ENCODE measurements at places on chromosomes 11 and 22.

DNA sequence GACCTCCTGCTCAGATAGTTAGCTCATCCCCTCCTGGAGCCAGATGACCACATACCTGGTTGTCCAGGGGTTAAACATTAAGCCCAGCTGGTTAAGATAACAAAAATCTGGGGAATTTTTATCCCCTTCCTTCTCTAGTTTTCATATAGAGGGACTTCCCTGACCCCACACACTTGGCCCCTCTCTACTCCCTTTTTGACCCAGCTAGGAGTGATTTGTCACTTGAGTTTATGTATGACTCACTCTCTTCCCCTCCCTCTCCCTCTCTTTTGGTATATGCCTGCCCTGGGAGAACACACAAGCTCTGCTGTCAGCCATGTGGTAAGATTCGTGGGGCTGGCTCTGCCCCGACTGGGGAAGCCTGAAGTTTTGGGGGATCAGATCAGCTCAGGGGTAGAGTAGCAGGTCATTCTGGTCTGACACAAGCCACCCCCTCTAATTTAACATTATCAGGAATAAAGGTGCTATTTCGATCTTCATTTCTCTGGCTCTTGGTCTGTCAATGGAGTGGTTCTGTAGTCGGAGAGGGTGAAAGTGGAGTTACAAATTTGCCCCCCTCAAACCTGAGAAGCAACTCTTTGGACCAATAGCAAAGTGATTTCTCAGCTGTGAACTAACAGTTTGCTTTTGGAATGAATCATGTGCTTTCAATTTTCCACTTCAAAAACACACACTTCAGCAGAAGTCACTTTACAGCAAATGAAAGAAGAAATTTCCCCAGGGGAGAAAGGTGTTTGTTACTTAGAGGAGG is 415.3 kb upstream of the CADM1 start:
- no peak for DNase-seq

DNA sequence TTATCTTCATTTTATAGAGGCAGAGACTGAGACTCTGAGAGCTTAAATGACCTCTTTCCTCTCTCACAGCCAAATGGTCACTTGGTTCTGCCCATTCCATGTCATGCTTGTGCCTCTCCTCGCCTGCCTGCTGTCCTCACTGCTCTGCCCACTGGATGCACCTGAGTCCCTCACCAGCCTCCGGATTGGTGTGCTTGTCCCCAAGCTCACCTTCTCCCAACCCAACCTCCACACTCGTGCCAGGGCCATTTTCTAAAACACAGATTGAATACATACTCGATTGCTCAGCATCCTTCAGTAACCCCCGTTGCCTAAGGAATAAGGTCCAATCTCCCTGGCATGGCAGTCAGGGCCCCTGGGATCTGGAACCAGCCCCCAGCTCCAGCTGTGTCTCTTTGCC is 28.4 kb upstream of the NECTIN1 start:
- DNase-seq: no peak

DNA sequence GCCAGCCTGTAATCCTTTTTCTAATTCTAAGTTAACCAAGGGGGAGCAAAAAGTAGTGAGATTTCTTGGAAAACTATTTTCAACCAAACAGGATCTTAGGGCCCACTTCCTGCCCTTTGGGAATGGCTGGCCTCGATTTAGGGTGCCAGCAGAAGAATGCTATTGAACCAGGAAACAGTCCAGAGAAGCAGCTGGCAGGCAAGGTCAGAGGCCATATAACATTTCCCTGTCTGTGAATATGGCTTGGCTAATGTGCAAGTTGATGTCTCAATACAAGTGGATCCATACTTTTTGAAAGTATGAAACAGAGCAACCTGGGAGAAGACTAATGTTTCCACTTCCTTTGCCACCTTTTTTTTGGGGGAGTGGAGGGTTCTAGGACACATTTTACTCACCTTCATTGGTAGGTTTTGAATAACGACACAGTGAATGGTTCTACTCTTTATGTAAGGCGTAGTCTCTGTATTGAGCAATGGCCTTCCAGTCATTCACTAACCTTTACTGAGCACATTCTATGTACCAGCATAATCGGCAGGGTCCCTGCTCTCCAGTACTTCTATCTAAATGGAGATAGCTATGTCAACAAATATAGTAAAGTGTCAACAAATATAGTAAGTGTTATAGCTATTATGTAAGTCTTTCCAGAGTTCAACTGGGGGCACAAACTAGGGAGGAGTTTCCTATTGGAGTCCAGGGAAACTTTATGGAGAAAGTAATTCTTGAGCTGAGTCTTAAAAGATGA is 34.2 kb upstream of the RRM1 start:
- no peak for DNase-seq

DNA sequence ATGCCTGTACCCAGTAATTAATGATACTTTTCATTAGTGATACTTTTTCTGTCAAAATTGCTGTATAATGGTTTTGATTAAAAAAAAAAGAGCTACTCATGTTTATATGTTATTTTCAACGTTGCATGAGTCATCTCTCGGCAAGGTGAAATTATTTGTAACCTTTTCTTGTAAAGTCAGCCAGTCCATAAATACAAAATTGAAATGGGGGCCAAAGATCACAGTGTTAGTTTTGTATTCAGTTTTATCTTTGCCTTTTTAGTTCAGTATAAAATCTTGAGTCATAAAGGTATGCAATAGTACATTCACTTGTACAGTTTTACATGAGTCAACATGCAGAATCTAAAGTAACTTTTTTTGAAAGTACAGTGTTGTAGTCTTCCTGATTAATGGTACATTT is 4.3 kb downstream of the ARHGEF12 start:
- DNase-seq: peak; percentile 29

DNA sequence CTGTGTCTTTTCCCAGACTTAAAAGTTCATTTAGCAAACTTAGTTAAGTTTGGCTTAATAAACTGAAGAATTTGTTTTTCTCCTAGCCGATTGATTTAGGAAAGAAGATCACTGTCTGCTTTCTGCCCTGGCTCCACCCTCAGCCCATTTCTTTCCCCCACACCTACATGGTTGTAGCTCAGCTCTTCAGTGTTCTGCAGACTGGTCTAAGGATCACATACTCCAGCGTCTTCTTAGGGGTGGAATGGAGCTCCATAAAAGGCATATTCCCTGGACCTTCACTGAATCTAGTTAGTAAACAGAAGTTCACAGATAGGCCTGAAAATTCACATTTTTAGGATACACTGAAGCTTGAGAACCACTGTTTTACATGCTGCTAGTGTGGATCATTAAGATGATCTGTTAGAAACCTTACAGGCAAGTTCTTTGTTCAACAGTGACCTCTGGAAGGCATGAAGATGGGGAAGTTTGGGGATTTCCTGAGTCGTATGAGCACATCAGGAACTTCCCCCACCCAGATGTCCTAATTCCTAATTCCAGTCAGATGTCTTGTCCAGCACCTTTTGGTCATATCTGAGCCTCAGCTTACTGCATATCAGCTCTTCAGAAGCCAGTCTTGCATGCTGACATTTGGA is 16.8 kb downstream of the PIWIL4 start:
- peak; percentile 7 for DNase-seq

- no peak for DNase-seq
Observed at GRCh38 chr11:15801616-15802015, 554.7 kb downstream of the SOX6 start.

GRCh38 chr11:86514453-86514852 is 139.8 kb downstream of the CCDC81 start:
- DNase-seq: no peak

GRCh38 chr22:28711820-28712777 is 29.5 kb downstream of the CHEK2 start:
- peak; percentile 98 for DNase-seq

- no peak for DNase-seq
Observed at GRCh38 chr11:68714060-68714856, 29.9 kb downstream of the GAL start.

- no peak for DNase-seq
Observed at GRCh38 chr22:29479417-29480261, at the start of gene NEFH. NEFH (plus strand) TSS chr22:29480218; CDS start chr22:29480263, 45 bp downstream.

Measured in HCEC 1CT (cell line).